ENCODE measurements at places on chromosomes 2 and 18.
A peak's percentile ranks its signal among the peaks of the same experiment; 100 is the strongest.

DNA sequence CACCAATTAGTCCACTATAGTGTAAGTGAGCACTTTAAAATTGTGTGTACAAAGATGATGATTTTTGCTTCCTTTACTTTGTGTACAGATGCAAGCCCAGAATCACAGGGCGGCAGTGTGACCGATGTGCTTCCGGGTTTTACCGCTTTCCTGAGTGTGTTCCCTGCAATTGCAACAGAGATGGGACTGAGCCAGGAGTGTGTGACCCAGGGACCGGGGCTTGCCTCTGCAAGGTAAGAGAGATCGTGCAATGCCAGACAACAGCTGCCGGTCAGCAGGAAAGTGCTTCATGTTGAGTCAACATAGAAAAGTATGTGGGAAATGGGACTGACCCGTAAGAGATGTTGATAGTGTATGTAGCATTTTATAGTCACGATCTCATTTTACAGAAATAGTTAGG, 156.8 kb upstream of the TTC39C start:
- no peak for DNase-seq

DNA sequence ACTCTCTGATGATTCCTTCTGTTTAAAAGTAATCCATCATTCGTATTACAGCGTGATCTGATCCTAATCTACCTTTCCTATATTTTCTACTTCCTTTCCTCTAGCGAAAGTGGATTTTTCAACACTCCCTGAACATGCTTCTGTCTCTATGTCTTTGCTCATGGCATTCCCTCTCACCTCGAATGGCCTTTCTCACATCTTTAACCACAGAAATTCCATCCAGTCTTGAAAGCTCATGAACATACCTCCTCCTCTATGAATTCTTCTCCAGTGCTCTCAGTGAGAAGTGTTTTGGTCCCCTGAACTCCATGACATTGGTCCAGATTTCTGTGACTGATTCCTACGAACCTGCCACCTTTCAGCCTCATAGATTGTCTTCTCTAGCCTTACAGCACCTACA, 323.2 kb downstream of the RAD51AP2 start:
- DNase-seq: no peak

GRCh38 chr2:9895669-9896590, 52.7 kb downstream of the TAF1B start:
- DNase-seq: peak; percentile 29

DNA sequence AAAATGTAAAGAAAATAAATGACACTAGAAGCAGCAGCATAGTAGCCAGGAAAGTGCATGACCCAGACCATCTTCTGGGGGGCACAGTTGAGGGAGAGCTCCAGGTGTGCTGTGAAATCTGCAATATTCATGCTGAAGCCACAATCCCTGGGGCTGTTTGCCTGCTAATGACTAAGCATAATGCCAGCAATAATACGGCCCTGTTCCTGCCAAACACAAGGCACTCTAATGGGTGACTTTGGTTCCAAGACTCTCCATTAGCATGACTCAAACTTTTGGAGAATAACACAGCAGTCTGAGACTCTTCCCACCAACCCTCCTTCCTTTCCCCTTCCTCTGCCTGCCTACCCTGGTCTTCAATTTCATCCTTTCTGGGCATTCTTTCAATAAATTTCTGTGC, 77.9 kb upstream of the DOCK10 start:
- no peak for DNase-seq

- no peak for DNase-seq
These were observed 452.6 kb upstream of the PKDCC start for GRCh38 chr2:41595240-41595639.

- no peak for DNase-seq
These were observed 128.2 kb downstream of the SS18 start for GRCh38 chr18:25962176-25962575.

DNA sequence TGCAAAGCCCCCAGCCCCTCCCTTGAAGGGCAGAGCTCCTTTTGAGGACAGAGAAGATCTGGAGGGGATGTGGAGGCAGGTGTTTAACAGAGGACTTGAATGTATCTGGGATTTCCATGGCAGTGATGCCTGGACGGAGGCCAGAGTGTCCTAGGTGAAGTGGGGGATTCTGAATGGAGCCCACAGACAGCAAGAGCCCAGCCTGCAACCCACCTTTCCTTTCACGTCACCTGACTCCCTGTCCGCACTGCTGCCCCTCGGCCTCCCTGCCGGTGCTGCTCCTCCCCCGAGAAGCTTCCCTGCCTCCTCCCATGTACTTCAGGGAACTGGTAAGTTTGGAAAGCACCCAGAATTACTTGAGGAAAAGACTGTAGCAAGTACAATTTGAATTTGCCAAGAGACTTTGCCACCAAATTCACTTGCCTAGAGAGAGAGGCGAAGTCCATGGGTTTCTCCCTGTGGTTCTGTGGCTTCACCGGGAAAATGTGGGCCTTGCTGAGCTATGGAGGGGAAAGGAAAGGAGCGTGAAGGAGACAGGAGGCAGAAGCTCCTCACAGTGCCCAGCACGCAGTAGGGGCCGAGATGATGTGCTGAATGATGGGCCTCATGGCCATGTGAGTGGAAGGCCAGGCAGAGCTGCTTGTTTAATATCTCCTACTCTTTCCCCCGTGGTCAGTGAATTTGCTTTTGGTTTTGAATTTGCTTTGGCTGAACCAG, 13.9 kb upstream of the ASPRV1 start:
- no peak for DNase-seq

- no peak for DNase-seq
These were observed 77.5 kb downstream of the FAM171B start for GRCh38 chr2:186771395-186771794.

DNA sequence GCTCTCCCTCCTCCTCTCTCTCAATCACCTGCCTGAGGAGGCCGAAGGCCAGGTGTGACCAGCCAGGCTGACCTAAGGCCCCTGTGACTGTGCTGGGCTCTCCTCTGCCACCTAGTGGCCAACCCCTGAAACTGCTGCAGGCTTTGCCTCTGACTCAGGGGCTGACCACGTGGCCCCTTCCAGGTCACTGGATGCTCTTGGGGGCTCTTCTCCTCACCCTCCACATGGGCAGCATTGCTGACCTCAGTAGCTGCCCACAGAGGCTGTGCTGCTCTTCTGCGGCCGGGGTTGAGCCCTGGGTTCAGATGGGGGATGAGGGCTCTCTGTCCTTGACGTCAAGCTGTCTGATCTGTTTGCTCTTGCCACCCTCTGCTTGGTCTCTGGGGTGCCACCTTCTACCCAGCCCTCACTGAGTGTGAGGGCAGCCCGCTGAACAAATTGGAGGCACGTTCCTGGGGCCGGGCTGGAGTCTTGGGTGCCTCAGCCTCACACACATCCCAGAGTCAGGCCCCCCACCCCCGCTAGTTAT, 122.7 kb downstream of the TWIST2 start:
- DNase-seq: peak; percentile 79

GRCh38 chr2:18891600-18892345, 302.4 kb upstream of the NT5C1B start:
- no peak for DNase-seq

DNA sequence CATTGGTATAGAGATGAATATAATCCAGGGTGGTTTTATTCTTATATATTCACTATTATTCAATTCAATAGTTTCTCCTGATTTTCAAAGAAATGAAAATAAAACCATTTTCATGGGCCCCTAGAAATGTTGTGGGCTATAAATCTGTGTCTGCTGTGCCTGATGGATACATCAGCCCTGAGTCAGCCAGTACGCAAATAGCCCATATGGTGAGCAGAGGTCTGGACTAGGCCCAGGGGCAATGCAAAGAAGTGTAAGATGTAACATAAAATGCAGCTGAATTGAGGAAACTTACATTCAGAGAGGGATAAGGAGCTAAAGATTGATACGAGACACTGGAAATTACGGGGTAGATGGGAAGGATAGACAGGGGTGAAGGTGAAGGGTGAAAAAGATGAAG, 122.5 kb downstream of the MAIP1 start:
- no peak for DNase-seq

DNA sequence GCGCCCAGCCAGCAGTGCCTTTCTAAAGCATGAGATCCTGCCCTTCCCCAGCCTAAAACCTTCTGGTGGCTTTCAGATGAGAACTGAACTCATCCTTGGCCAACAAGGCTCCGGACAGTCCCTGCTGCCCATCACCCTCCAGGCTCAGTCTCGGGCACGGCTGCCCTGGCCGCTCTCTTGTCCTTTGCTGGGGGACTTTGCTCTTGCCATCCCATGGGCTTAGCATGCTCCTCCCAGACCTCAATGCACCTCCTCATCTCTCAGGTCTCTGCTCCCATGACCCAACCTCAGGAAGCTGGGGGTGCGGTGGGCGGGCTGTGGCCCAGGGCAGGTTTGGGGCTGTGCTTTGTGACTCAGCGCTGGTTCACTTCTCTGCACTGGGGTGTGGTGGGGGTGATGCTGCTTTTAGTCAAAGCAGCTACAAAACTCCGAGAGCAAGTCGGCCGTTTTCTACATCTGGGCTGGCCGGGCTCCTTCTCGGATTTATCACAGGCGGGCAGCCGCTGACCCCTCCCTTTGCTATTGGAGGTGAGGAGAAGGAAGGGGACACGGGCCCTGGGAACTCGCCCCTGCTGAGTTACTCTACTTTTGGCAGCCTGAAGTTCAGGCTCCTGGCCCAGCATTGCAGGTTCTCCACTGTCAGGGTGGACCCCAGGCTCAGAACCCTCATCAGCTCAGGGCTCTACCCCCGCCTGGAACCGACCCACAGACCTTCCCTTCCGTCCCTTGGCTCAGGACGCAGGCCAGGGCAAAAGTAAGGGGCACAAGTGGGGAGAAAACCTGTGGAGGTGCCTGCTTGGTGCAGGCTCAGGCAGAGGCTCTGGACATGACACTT, 90.6 kb upstream of the TAF1B start:
- DNase-seq: no peak

GRCh38 chr18:1392865-1393734, 488.4 kb downstream of the ADCYAP1 start:
- DNase-seq: no peak

DNA sequence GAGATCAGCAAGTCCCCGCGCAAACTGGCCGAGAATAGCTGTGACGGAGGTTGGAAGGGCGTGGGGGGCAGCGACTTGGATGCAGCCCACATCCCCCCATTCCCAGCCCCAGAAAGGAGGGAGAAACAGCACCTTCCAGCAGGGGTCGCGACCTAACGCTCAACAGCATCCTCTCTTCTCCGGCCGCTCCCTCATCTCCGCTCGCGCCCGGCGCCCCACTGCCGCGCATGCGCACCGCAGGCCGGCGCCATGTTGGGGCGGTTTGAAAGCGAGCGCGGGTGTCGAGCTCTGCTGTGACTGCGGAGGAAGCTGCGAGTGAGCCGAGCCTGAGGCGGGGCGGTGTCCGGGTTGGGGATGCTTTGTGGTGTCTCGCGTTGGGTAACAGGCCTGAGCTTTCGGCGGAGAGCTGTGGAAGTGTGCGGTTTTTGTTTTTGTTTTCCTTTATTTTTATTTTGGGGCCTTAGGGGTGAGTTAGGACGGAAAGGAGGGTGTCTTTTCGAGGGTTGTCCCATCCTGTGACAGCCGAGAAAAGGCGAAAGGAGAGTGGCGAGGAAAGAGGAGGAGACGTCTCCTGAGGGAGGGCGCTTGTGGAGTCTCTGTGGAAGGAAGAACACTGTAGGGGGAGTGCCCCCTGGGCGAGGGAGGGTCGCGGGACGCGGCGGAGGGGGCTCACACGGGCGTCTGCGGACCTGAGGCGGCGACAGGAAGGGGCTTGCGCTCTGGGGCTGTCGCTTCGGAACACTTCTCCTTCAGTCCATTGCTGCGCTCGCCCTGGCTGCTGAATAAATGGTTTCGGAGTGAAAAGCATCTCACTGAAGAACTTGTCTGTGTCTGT, at the start of the genes C18orf54 and STARD6:
Gene C18orf54 (plus strand): TSS at position 247 of the 835 bp plus-strand sequence. CDS start 2,667 bp downstream, outside the sequence.
Gene STARD6 (minus strand): TSS at position 199 of the 835 bp plus-strand sequence. CDS start 3,285 bp downstream, outside the sequence.
- peak; percentile 96 for DNase-seq

GRCh38 chr2:227406177-227407031, 18.7 kb upstream of the SCYGR1 start:
- peak; percentile 78 for DNase-seq

GRCh38 chr2:160952464-160953254, 207.6 kb upstream of the TANK start:
- DNase-seq: peak; percentile 17

DNA sequence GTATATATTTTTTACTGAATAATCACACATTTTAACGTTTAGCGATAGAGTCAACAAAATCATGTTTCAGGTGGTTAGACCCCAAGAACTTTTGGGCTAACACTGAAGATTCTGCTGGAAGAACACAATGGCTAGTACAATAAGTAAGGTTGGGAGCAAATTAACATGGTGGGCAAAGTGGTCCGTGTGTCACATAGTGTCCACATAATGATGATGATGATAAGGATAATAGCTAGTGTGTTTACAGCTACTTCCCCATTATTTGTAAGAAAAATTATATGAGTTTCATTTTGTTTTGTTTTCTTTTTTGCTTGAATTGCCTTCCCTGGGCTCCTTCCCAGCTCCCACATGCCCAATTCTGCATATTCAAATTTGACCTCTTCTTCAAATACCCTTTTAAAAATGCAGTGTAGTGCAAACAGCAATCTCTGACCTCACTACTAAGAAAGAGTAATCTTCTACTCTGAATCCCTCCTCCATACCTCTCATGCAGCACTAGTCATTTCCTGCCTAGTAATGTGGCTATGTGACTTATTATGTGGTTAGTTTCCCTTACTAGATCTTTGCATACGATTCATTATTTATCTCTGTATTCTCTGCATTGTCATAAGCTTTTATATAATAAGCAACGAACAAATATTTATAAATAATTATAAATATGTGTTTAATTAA, 16.9 kb upstream of the VPS54 start:
- DNase-seq: no peak

DNA sequence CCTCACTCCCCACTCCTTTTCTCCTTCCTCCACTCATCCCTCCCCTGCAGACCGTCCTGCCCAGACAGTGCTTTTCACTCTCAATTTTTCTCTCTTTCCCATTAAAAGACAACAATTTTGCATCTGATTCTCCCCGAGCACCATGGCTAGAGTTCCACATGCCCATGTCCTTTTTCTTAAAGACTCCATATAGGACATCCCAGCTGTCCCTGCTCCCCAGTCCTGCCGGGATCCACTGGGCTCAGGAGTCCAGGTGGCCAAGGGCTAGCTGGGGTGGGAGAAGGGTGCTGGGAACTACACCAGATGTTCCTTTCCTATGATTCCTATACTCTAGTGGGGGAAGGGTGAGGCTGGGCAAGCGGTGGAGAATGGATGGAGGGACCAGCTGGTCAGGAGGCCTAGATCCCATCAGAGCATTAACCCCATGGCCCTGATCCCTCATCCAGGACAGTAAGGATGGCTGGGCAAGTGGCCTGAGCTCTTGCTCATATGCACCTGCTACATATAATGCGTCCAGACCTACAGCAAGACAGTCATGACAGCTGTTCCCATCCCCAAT, 52.8 kb upstream of the RMDN2 start:
- no peak for DNase-seq

- no peak for DNase-seq
These were observed 293.5 kb downstream of the ARHGAP15 start for GRCh38 chr2:143422681-143423080.

GRCh38 chr2:74199275-74199701, 873 bp downstream of the MTHFD2 start:
- DNase-seq: no peak

GRCh38 chr2:191790737-191791136, 56.2 kb downstream of the CAVIN2 start:
- no peak for DNase-seq

Measured in kidney (tissue), 22 donors.